M059J (cell line): ENCODE measurements at places on chromosomes 16 and 17. TPM values are rescaled to one million over a fixed set of nuclear protein-coding genes. Genes with fewer than 3 reads are reported as not detected.
A peak's percentile ranks its signal among the peaks of the same experiment; 100 is the strongest.

GRCh38 chr16:31484491-31485171, 1.7 kb downstream of the SLC5A2 start:
- DNase-seq, result peak; percentile 26

DNA sequence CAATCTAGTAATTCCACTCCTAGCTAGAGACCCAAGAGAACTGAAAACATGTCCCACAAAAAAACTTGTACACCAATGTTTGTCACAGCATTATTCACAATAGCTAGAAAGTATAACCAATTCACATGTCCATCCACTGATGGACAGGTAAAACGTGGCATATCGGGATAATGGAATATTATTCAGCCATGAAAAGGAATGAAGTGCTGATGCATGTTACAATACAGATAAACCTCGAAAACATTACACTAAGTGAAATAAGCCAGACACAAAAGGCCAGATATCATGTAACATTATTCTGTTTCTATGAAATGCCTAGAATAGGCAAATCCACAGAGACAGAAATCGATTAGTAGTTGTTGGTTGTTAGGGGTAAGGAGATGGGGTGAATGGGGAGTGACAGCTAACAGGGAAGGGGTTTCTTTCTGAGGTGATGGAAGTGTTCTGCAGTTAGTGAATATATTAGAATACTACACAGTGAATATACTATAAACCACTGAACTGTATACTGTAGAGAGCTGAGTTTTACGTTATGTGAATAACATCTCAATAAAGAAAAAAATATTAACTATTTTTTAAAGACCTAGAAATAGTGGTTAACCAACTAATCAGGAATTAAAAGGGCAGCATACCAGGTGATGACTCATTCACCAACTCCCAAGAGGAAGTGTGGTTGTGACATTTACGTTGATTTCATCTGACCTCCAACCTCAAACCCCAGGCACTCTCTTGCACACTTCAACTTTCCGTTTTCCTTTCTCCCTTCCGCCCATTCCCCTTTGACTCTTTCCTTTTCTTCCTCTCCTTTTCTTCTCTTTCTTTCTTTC, 48.6 kb downstream of the GAS7 start:
- DNase-seq, result peak; percentile 82

DNA sequence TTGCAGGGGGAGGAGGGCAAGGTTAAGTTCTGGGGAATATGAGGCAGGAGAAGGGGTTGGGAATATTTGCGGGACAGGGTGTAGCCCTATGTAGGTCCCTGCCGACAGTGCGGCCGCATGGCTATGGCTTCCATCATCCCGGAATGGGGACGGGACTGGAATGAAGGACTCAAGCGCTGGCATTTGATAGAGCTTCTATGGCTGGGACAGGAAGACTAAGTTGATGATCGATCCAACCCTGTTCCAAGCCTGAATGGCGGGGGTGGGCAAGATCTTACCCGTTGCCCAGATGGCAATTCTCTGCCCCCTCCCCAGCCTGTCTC, 47.1 kb downstream of the SRCIN1 start:
- no peak for DNase-seq

- peak; percentile 37 for DNase-seq
Observed at GRCh38 chr17:68794636-68795434, 160.4 kb downstream of the ABCA8 start.

DNA sequence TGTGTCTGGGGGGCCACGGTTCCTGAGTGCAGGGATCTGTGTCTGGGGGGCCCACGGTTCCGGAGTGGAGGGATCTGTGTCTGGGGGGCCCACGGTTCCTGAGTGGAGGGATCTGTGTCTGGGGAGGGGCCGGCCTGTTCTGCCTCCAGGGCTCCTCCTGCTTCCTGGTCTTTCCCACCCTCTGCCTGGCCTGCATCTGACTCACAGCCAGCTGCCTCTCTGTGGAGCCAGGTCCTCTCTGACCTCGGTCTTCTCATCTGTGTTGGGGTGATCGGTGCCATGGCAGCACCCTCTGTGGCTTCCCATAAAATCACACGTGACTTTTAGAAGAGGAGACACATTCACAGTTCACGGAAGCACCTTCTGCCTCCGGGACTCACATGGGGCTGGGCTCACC, 50.3 kb downstream of the ZFPM1 start:
- DNase-seq, result peak; percentile 34

DNA sequence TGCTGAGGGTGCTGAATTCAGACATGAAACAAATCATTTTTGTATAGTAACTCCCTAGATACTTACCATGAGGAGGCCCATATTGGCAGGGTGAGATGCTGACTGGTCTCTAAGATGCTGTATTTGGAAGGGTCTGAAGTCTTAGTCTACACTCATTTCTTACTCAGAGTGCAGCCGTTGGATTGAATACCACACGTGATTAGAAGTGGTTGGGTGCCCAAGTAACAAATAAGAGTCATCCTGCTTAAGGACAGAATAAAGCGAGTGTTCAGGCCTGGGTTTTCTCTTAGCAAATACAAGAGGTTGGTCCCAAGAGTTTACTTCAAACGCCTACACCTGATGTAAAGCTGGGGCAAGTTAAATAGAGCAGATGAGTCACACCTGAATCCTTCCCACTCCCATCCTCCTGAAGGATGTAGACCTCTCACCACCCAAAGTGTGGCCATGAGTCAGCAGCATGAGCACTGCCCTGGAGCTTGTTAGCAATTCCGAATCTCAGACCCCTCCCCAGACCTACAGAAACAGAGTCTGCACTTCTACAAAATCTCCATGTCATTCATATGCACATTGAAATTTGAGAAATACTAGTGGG, 284.6 kb upstream of the CDH5 start:
- peak; percentile 66 for DNase-seq

GRCh38 chr17:30326809-30327208, 7.0 kb downstream of the TMIGD1 start:
- no peak for DNase-seq

DNA sequence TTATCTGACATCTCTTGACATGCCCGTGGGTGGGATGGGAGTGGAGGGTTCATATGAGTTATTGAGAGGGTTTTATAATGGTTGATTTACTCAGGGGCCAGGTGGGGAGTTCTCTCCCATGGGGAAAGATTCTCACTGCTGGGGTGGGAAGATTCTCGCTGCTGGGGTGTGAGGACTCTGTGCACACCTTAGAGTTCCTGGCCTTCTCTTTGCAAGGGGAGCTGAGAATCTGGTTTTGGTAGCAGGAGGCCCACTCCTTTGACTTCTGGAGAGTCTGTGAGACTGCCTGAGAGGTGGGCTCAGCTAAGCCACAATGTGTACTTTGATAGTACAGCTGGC, 31.5 kb downstream of the TBX4 start:
- no peak for DNase-seq

DNA sequence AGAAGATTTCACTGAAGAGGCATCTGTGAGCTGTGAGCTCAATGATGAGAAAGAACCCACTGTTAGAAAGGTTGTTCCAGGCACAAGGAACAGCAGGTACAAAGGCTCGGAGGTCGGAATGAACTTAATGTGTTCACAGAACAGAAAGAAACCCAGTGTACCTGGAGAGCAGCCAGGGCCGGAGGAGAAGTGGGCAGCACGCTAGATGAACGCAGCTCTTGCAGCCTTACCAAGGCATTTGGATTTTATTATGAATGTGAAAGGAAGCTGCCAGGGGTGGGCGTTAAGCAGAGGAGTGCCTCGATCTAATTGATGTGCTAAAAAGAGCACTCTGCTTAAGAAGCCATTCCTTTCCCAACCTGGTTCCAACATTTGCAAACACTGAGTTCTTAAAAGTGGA, 19.0 kb downstream of the EEF2K start:
- no peak for DNase-seq

GRCh38 chr17:63270610-63271009, 175.5 kb downstream of the CYB561 start:
- no peak for DNase-seq

- no peak for DNase-seq
Observed at GRCh38 chr17:6556121-6557039, at the start of gene PITPNM3. Gene PITPNM3 (minus strand): TSS chr17:6556555. CDS start chr17:6556406, 149 bp downstream.

The TPSG1 gene
- not detected in 2 replicates for total RNA-seq

The NUP85 gene
- 42.4 and 45.4 TPM in 2 replicates for total RNA-seq

The GAST gene
- total RNA-seq, result not detected in 2 replicates

The ALOX15B gene
- total RNA-seq, result not detected in 2 replicates
